Stomach (tissue), 19 donors: ENCODE measurements at places on chromosomes 7 and 10. TPM values are rescaled to one million over a fixed set of nuclear protein-coding genes. Genes with fewer than 3 reads are reported as not detected.

MRC1 gene
- 7.0 TPM for polyA plus RNA-seq

STEAP4 gene
- 2.4 TPM for polyA plus RNA-seq

DNA sequence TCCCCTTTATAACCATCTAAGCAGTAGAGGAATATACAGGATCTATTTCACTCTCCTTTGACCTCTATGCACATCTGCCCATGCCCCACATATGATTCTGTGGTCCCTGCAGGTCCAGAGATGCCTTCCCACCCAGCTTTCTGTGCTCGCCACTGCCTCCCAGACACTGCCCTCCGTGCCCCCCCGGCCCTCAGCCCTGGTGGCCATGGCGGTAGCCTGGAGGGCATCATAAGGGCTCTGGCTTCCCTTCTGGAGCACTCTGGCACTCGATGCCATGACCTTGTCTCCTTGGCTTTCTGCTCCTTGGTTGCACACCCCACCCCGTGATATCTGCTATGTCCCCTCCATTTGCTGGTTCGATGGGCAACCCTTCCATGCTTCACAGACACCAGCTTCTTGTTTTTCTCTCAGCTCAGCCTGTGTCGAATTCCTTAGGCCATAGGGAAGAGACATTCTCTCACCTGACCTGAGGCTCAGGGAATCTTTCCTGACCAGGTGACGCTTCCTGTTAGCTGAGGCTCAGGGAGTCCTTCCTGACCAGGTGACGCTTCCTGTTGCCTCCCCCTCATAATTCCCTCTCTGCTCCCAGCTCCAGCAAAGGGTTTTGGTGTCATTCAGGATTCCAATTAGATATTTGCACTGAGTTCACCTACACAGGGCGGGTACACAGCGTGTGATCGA is 100.4 kb upstream of the GLI3 start:
- no peaks in the 10 kb centered on the region for H3K4me1 ChIP-seq
- H3K27ac ChIP-seq = no peak overlapping the region
- H3K4me3 ChIP-seq = no peak overlapping the region
- H3K27me3 ChIP-seq = no peaks in the 10 kb centered on the region
- DNase-seq = no peak

- no peaks in the 10 kb centered on the region for H3K4me1 ChIP-seq
- no peaks in the 10 kb centered on the region for H3K36me3 ChIP-seq
- no peak overlapping the region for H3K27ac ChIP-seq
- H3K4me3 ChIP-seq = no peak overlapping the region
- no peaks in the 10 kb centered on the region for H3K27me3 ChIP-seq
- no peak for DNase-seq
These were observed 28.6 kb upstream of the ADGRA1 start for GRCh38 chr10:133059093-133059470.

DNA sequence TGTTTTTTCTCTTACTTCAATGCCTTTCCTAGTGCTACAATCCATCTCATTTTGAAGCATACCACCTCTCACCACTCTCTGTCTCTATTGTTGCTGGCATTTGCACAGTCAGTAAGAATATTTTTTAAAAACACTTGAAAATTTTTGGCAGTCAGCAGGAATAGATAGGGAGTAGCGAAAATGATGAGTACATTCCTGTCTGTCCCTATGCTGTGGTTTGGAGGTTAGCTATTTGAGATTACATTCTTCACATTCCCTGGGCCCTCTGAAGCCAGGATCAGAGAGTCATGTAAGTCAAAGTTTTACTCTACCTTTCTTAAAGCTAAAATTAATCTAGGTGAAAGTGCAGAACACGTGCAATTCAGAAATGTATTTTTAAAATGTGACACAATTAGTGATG is 53.0 kb upstream of the MAGI2 start:
- no peaks in the 10 kb centered on the region for H3K36me3 ChIP-seq
- H3K27me3 ChIP-seq = no peaks in the 10 kb centered on the region
- H3K4me3 ChIP-seq = no peak overlapping the region
